ENCODE measurements at places on chromosomes 2 and 18.

DNA sequence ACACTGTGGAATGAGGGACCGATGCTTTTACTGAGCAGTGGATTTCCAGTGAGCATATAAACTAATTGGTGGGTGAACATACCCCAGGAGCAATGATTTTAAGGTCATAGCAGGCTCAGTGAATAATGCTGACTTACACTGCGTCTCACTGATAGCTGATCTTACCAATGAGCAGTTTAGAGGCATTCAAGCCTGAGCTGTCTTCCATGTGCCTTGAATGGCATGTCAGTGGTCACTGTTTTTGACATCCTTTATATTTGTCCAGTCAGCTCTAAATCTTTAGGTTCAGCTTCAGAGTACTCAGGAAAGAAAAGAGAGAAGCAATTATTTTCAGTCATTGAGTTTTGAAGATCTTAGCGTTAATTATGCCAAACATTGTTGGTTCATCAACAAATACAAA is 88.3 kb downstream of the CAMKMT start:
- no peak for DNase-seq

DNA sequence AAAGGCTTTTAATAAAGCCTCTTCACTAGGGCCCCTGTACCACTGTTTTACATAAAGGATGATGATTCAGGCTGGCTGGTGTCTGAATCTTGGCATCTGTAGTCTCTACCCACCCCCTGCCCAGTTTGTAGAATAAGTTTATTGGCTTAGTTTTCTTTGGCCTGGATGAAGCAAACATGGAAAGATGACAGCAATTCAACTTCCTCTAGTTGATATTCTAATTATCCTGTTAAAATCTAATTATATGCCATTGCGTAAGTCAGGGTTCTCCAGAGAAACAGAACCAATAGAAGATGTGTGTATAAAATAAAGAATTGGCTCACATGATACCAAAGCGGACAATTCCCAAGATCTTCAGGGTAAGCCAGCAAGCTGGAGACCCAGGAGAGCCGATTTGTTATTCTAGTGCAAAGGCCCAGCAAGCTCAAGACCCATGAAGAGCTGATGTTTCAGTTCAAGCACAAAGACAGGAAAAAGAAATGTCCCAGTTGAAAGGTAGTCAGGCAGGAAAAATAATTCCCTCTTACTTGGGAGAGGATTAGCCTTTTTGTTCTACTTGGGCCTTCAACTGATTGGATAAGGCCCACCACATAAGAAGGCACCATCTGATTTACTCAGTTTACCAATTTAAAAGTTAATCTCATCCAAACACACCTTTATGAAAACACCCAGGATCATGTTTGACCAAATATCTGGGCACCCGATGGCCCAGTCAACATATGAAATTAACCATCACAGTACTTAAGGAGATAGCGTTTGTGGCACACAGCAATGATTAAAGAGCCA is 82.6 kb upstream of the LYPD1 start:
- no peak for DNase-seq

- no peak for DNase-seq
These were observed 250.2 kb upstream of the MEX3C start for GRCh38 chr18:51447351-51448342.

DNA sequence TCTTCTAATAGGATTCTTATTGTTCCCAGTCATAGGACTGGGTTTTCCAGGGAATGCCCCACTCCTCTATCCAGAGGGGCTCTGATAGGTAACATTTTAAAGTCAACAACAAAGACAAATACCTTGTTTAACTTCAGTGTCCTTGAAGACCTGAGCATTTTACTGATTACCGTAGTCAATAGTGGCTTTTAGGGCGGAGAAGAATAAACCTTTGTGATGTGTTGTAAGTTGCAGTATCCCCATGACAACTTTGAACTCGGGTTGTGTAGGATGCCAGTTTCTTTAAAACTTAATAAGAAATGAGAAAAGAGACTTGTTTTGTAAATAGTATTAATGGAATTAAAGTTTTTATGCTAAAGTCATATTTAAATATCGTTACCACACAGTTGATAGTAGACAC is 6.0 kb downstream of the GATA6 start:
- DNase-seq, result no peak

DNA sequence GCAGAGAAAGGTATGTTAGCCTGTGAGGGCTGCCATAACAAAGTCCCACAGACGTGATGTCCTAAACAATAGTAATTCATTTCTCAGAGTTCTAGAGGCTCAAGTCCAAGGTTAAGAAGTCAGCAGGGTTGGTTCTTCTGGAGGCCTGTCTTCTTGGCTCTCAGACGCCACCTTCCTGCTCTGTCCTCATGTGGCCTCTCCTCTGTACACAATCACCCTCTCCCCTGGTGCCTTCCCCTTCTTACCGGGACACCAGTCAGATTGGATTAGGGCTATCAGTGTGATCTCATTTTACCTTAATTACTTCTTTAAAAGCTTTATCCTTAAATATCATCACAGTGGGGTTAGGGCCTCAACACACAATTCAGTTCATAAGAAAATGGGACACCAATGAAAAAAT is 860.5 kb downstream of the RNF144A start:
- no peak for DNase-seq

DNA sequence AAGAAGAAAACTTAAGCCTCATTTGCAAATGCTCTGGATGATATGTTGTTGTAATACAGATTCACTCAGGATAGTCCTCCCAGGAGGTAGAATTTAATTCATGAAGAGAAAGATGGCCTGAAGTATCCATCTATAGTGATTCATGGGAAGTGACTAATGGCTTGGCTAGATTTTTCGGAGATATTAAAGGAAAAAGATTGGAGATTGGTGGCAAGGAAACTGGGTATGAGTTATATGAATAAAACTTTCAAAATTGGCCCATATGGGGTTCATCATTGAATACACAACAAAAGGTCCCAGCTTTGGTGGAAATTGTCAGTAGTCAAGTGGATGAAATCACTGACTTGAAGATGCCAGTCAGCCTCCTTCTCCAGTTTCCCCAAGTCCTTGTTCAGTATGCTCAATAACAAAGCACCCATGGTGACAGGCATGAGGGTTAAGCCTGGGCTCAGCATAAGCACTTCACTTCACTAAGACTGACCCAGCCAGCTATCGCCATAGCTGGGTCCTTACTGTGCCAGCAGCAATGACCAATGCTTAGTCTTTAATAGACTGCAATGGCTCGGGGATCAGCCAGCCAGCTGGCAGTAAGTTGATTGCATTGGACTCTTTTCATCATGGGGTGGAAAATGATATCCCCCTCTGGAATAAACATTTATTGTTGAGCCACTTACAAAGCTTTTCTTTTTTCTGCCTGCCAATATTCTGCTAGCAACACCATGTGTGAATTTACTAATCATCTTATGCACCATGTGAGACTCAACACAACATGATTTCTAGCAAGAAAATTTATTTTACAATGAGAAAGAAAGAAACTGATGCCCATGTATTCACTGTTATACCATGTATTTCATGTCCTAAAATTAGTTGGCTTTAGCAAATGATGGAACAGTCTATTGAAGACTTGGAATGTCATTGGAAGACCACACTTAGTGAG is 176.6 kb upstream of the TACR1 start:
- no peak for DNase-seq

- DNase-seq, result no peak
These were observed 51.0 kb upstream of the RBBP8 start for GRCh38 chr18:22882084-22882483.

- DNase-seq, result no peak
These were observed 127.8 kb downstream of the TPGS2 start for GRCh38 chr18:36700955-36701354.

DNA sequence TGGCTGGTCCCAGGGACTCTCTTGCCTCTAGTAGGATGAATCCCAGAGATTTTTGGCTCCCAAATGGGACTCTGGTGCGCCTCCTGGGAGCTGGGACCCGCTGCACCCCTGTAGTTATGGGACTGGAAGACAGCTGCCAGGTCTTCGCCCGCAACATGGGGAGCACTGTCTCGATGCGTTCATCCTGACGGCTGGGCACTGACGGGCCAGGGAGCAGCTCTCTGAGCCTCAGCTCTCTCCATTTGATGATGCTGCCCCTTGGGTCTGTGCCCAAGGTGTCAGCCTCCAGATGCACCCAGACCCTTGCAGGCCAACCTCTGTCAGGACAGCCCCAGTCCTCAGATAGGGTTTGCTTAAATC is 9.3 kb upstream of the ARMC9 start:
- DNase-seq, result no peak

- DNase-seq, result no peak
These were observed 300.8 kb downstream of the NDUFA10 start for GRCh38 chr2:239724194-239724849.

- no peak for DNase-seq
These were observed 830.6 kb downstream of the SLC4A3 start for GRCh38 chr2:220458051-220458450.

- DNase-seq, result no peak
These were observed 149.4 kb upstream of the PTPRM start for GRCh38 chr18:7417727-7418126.

DNA sequence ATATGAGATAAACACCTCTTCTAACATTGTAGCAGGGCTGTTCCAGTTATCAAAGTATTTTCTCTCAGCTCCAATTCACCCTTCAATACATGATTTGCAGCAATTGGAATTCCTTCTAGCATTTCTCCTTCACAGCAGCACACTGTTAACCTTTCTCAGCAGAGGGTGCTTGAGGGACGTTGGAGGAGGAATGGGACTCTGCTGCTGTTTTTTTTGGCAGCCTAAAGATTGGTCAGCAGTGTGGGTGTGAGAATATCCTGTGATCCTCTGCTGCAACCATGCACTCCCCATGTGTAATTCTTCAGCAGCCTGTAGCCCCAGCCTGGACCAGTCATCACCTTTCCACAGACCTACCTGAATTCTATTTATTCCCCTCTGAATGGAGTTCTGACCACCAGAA is 1708.9 kb upstream of the CELF4 start:
- DNase-seq, result no peak

GRCh38 chr2:27370816-27371620 is 602 bp downstream of the SNX17 start:
- peak; percentile 50 for DNase-seq

DNA sequence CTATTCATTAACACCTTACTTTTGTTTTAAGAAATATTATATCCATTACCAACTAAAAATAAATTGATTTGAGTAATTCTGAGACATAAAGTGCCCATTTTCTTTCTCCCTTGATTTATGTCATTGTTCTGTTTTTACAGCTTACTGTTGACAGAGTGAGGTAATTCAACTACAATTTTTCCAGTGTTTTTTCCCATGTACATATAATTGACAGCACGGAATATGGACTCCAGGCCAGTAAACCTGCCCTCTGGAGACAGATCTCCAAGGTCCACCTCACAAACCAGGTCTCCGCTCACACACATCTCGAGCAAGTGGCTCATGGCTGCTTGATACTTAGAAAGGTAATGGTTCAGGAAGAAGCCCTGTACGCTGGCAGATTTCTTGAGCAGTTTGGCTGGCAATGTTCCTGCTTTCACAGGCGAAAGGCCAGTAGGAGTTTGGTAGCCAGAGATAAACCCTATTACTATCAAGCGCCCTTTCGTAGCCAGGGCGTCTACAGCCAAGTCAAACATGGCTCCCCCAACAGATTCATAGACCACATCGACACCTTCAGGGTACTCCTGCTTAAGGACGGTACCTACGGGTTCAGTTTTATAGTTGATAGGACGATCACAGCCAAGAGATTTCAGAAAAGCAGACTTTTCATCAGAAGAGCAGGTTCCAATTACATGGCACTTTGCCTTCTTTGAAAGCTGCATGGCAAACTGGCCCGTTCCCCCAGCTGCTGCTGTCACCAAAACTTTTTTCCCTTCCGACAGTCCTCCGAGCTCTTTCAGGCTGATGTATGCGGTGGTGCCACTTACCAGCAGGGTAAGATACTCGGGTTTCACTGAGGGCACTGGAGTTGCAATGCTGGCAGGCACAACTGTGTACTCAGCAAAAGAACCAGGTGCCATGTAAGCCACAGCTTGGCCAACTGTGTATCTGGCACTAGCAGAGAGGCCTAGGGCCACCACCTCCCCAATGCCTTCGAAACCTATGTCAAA is 7.4 kb downstream of the PTGR3 start:
- DNase-seq, result no peak

DNA sequence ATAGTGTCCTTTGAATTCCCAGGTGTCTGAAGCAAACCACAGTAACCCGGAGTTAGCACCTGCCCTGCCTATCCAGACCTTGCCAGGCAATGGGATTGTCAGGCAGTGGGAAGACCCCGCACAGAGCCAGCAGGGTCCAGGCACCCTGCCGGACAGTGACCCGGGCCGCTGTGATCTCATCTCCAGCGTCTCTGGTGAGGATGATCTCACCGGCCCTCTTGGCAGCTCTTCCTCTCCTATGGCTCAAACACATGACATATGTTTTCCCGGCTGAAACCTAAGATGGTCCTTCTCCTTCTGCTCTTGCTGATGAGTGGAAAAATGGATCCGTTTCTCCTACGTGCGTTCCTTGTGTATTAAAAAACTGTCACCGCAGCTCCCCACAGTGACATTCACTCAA is 75.1 kb downstream of the ACOXL start:
- DNase-seq, result no peak

DNA sequence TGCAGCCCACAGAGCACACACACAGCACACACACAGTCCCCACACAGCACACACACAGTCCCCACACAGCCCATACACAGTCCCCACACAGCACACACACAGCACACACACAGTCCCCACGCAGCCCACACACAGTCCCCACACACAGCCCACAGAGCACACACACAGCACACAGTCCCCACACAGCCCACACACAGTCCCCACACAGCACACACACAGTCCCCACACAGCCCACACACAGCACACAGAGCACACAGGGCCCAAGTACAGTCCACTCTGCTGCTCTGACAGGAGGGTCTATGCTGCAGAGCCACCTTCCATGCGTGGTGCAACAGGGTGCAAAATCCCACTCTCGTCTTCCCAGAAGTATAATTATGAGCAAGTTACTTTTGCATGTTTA is 240.5 kb upstream of the SALL3 start:
- no peak for DNase-seq

GRCh38 chr2:161170958-161171932 is 11.0 kb downstream of the TANK start:
- peak; percentile 31 for DNase-seq

DNA sequence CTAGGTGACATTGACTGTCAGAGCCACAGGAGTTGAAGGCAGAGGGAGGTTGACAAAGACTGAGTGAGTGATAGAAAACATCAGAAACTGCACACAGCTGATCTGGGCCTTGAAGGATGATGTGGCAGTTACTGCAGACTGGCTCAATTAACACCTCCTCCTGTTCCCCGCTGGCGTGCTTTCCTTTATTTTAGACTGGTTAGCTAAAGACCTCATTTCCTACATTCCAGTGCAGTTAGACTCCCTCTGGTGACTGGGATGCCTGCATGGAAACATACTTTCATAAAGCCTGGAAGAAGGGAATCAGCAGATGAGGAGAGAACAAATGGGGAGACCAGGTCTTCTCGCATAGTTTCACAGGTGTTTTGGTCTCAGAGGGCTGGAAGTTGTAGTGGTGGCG is 7.1 kb downstream of the TPGS2 start:
- no peak for DNase-seq
